ENCODE measurements at places on chromosomes 1 and 21. TPM values are rescaled to one million over a fixed set of nuclear protein-coding genes. Genes with fewer than 3 reads are reported as not detected.

BCL2L15 gene
- not detected for total RNA-seq

RPAP2 gene
- total RNA-seq: 14.4 TPM

SLC9C2 gene
- total RNA-seq: not detected

AADACL4 gene
- total RNA-seq: not detected

CTTNBP2NL gene
- 13.0 TPM for total RNA-seq

RGSL1 gene
- not detected for total RNA-seq

PLA2G4A gene
- 4.0 TPM for total RNA-seq

FAM78B gene
- total RNA-seq: 0.29 TPM

All from myometrial cell (primary cell).